ENCODE measurements at places on chromosomes 4 and X.

- no peak for DNase-seq
These were observed 169.7 kb downstream of the CBR4 start for GRCh38 chr4:168840392-168840763.

DNA sequence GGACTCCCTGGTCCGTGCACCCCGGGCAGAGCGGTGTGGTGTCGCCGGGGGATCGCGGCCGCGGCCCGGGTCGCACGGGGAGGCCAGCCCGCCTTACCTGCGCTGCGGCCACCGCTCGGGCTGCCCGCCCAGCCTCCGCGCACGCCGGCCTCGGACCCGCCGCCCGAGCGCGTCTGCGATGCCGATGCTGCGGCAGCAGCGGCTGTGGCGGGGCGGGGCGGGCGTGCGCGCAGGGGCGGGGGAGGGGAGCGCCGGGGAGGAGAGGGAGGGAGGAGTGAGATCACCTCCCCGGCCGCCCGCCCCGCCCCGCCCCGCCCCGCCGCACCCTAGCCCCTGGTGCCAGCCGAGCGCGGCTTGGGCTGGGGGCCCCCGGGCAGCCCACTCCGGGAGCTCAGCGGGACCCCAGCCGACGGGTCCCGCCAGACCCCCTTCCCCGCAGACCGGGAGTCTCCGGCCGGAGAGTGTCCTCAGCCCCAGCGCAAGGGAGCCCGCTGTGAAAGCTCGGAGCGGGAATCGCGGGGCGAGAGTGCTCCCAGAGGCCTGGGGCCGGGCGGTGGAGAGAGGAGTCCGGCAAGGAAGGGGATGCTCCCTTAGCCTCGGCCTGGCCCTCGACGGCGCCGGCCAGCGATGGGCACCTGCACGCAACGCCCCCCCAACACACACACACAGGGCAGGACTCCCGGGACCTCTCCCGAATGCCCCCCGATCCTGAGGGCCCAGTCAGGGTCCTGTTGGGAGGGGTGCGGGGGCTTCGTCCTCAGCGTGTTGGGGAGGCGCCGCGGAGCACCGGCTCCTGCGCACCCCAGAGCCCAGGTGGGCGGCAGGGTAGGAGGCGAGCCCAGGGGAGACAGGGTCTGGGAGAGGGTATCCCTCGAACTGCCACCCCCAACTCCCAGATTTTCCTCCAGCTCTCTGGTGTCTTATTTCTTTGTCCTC lies at the start of gene L1CAM:
L1CAM (minus strand) TSS at position 206 of the 936 bp plus-strand sequence. CDS start 10,337 bp downstream, outside the sequence.
- DNase-seq, result peak; percentile 71

DNA sequence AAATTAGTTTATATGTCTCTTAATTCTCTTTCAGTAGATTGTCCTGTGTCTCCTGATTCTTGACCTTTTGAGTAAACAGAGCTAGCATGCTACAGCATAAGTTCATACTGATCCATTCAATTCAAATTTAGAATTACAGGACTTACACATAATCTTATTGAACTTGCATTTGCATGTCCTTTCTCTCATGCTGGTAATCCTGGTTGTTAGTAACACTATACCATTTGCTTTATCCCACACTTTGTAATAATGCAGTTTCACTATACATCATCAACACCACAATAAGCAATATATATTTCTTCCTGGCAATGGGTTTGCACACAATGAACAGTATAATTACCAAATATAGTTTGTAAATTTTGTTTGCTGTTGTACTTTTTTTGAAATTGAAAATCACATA lies 937.2 kb upstream of the GRID2 start:
- no peak for DNase-seq

GRCh38 chr4:169098969-169099690 lies 89.1 kb upstream of the CBR4 start:
- DNase-seq, result no peak

DNA sequence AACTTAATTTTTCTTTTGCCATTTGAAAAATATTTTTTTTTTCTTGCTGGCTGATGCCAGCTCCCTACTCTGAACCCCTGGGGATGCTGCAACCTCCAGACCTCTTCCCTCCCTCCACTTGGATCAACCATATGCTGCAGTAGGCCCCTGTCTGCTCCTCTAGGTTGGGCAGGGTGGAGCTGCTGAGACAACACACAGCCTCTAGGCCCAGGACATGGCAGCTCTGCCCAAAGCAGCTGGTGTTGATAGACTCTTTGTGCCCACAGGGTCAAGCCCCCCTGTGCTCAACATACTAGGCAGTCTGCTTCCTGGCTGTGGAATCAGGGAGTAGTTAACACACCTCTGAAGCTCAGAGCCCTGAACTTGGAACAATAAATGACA lies 19.9 kb upstream of the CLNK start:
- DNase-seq, result no peak

DNA sequence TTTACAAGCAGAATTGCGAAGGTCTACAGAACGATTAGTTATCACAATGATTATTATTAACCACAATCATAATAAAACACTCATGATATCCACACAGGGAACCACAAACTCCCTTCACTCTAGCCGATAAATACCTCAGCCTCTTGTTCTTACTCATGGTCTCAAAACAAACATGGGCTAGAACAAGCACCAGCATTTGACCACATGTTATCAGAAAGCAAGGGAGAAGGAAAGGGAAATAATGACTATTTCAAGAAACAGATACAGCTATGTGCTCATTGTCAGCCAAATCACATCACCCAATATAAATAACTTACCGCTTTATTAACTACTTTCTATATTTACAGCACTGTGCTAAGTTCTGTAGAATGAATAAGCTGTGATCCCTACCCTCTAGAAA lies 663.2 kb upstream of the HTR2C start:
- no peak for DNase-seq

GRCh38 chr4:78756137-78756536 lies 20.0 kb upstream of the BMP2K start:
- no peak for DNase-seq

GRCh38 chr4:100009490-100009889 lies 59.4 kb upstream of the H2AZ1 start:
- DNase-seq, result no peak

DNA sequence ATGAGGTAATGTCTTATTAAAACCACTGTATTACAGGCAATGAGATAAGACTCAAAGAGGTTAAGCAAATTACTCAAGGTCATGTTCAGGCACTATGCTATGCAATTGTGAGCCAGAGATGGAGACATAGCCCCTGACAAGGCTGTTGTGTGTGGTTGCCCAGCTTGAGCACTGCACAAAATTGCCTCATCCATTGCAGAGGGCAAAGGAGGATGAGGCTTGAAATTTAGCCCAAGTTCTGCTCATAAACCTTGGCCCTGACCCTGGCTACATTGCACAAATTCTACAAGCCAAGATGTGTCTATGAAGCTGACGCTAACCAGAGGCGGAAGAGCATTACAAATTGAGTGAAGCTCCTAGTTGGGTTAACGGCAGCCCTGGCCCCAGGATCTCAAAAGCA lies 65.6 kb upstream of the PGM2 start:
- no peak for DNase-seq

- DNase-seq, result no peak
These were observed 179.4 kb downstream of the RBM46 start for GRCh38 chr4:154960476-154960875.

- DNase-seq, result no peak
These were observed 602.8 kb upstream of the DIPK2B start for GRCh38 chrX:45803383-45803921.

GRCh38 chrX:129316461-129316860 lies 206.8 kb downstream of the SMARCA1 start:
- no peak for DNase-seq

- DNase-seq, result peak; percentile 55
These were observed 15.2 kb upstream of the ANXA10 start for GRCh38 chr4:168076989-168077725.

DNA sequence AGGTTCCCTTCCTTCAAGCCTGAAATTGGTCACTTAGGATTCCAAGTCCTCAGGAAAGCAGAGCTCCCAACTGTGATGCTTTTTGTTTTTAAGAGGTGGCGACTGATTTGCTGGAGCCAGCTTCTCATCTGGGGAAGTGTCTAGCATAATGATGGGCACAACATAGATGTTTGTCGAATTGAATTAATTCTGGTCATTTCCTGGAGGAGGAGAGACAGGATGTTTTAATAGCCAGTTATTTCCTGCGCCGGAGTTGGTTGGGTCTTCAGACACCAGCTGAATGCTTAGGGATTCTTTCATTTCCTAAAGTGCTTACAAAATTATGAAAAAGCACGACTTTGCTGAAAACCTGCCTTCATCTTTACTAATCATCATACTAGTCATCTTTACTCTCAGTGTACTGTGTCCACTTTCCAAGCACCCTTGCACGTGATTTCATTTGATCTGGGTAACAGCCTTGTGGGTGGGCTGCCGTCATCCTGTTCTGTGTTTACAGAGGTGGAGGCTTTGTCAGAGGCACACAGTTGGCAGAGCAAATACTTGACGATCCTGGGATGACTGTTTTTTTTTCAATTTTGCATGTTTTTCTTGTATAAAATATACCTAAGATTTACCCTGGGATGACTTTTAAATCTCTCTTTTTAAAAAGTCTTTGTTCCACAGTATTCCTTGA lies 49.5 kb downstream of the RGS12 start:
- peak; percentile 6 for DNase-seq

- DNase-seq, result no peak
These were observed 64.2 kb downstream of the GEMIN8 start for GRCh38 chrX:13965531-13965930.

- DNase-seq, result no peak
These were observed 38.9 kb downstream of the RUFY3 start for GRCh38 chr4:70760662-70761061.

DNA sequence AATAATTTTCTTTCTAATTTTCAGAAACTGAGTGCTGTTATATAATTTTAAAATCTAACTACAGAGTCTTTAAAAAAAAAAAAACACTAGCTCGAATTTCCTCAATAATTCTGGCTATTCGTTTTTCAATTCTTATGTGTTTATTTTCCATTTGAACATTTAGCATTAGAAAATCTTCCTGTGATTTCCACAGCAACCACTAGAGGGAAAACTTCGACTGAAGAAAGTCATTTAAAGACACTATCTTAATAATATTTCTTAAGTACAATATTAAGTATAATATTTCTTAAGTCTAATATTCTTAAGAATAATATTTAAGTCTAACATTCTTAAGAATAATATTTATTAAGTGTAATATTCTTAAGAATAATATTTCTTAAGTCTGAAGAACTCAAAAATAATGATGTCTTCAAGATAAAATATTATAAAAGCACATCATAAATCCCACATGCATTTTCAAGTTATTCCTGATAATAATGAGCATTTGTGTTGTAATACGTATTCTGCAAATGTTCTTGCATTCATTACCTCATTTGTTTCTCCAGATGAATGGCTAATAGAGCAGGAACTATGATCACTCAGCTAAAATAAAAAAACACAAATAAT lies 118.4 kb upstream of the WDR17 start:
- DNase-seq, result no peak

- no peak for DNase-seq
These were observed 44.3 kb upstream of the TNIP3 start for GRCh38 chr4:121208244-121209007.

GRCh38 chr4:117825600-117825999 lies 208.7 kb upstream of the NDST3 start:
- no peak for DNase-seq

- DNase-seq, result no peak
These were observed 6.2 kb downstream of the GPM6A start for GRCh38 chr4:175805846-175806245.

DNA sequence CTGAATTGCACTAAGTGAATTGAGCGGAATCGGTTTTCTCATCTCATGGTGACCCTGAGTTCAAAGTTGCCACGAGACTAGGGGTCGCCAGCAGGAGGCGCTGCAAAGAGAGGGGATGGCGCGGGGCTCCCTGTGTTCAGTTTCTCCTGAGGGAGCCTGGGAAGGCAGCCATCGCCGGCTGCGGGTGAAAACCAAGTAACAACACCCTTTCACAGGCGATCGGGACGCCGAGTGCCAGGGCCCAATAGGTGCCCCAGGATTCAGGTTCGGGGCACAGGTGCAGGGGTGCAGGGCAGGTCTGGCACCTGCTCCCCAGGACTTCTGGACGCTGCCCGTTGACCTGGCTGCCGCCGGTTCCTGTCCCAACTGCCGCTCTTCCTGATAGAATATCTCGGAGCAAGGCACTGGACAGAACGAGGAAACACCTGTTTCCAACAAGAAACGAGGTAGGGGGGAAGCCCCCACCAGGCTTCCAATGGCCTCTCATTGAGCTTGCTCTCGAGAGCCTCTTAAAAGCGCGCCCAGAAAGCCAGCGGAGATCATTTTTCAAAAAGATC lies 1.1 kb upstream of the FGF16 start:
- no peak for DNase-seq

DNA sequence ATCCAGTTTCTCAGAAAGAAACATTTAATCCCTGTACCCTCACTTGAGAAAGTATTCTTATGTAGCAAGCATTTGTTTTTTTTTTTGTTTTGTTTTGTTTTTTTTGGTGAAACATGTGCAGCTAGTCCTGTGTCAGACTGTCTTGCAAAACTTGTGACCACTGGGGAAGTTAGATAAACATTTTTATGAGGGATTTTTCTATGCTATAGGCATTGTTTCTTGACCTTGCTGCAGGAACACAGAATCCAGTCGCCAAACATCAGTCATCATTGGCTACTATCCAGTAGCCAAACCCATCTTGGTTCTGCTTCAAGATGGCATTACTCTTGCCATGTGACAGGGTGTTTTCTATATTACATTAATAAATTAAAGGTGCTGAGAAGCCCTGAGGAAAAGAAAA lies 7.7 kb upstream of the MAPK10 start:
- no peak for DNase-seq

GRCh38 chr4:61924131-61924530 lies 724.0 kb downstream of the ADGRL3 start:
- DNase-seq, result no peak

GRCh38 chr4:88967883-88968331 lies 89.1 kb downstream of the FAM13A start:
- DNase-seq, result no peak

DNA sequence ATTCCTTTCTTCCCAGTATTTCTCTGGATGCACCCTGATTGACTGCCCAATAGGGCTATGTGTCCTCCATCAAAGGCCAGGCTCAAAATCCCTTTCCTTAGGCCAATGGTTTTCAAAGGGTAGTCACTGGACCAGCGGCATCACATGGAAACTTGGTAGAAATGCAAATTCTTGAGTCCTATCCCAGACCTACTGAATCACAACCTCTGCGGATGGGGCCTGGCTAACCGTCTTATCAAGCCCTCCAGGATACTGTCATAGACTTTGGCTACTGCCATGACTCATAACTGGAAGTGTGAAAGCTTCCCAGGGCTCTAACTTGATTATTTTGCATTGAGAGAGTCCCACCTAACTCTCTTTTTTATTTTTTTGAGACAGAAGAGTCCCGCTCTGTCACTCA lies 71.9 kb upstream of the TFDP3 start:
- no peak for DNase-seq
